ENCODE measurements at places on chromosomes 7 and 10.

GRCh38 chr10:12699258-12699700 is 302.2 kb downstream of the CCDC3 start:
- no peak for DNase-seq

DNA sequence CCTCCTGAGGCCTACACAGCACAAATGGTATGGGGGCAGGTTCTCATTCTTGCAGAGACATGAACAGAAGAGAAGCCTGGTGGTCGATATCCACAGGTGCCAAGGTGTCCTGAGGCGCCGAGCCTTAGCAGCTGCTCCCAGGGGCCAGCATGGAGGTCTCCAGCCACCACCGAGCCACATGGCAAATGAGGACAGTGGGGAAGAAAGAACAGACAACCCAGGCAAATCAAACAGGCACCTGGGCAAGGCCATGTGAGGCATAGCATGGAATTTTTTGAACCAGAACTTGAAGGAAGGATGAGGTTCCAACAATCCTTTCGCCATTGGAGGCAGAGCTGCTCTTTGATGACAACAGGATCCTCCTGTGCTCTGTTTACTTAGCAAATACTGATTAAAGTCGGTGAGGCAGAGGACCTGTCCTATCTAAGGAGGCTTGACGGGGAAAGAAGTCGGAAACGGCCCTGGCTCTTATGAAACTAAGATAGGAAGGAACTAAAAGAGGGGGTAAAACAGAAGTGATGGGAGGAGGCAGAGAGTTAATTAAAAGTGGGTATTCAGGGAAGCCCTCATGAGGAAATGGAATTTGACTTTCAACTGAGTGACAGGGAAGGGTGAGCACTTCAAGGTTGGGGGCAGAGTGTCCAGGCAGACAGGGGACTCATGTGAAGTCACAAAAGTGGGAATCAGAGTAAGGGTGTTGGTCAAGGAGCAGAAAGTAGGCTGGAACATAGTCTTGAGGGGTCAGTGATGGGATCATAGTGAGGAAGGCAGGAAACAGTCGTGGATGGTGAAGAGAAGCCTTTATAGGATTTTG is 8.6 kb upstream of the CALML3 start:
- no peak for DNase-seq

DNA sequence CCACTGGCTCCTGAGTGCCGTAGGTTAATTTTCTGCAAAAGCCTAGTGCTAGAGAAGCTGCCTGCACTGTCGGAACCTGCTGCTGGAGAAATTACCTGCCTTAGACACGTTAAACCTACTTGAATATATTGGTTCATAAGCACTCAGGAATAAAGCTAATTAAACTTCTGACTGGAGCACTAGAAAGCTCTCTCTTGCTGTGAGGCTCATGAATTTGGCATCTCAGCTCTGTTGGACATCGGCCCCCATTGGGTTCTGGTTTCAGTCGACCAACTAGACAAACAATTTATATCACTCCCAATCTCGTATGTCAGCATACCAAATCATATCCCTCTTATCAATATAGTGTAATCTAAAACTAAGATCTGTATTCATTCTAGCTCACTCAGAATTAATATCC is 52.4 kb upstream of the SEMA3C start:
- DNase-seq = no peak

GRCh38 chr7:132321387-132321786 is 254.9 kb downstream of the PLXNA4 start:
- DNase-seq = no peak

DNA sequence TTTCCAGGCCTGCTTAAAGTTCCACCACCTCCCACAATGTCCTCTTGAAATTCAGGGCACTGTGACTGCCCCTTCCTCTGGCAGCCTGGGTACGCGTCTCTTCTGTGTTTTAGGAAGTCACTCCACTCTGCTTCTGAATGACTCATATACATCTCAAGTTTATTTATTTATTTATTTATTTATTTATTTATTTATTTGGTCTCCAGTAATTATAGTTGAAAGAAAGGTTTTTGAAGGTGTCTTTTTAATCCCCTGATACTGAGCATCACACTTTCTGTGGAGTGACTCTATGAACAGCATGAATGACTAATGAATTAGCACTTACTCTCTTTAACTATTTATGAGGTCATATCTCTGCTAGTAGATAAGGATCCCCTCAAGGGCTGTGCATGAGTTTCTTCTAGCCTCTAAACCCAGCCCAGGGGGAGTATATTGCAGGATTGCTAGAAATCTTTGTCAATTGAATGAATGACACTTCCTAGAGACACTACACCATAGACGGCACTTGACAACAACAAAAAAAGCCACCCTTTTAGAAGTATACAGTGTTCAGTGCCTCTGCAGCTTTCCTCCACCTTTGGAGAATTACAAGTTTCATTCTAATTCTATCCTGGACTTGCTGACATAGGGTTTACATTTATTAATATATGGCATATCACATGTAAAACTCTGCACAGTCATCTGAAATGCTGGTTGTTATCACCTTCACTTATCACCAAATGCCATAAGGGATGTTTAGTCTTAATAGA is 2.1 kb downstream of the MACC1 start:
- no peak for DNase-seq

- DNase-seq = no peak
Observed at GRCh38 chr7:13414661-13415107, 574.8 kb downstream of the ETV1 start.

DNA sequence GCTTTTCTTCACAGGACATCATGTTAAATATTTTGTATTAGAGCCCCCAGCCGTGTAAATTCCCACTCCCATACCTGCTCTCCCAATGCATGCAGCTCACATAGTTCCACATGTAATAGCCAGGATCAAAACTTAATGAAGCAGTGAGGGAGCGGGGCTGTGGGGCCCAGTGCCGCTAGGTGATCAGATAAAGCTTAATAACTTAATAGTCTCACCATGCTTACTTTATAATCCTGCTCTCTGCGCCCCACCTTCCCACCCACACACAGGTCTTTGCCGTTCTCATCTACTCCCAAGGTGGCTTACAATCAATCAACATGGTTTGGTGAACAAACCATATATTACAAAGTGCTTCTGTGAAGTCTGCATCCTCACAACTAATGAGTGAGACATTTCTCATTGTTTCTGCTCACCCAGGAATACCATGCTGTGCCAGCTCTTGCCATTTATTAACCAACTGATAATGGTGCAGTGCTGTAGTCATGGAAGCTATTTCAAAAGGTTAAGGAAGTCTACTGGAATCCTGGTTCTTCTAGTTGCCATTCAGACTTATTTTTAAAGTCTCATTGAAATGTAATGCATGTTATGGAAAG is 156.4 kb downstream of the CTTNBP2 start:
- no peak for DNase-seq

DNA sequence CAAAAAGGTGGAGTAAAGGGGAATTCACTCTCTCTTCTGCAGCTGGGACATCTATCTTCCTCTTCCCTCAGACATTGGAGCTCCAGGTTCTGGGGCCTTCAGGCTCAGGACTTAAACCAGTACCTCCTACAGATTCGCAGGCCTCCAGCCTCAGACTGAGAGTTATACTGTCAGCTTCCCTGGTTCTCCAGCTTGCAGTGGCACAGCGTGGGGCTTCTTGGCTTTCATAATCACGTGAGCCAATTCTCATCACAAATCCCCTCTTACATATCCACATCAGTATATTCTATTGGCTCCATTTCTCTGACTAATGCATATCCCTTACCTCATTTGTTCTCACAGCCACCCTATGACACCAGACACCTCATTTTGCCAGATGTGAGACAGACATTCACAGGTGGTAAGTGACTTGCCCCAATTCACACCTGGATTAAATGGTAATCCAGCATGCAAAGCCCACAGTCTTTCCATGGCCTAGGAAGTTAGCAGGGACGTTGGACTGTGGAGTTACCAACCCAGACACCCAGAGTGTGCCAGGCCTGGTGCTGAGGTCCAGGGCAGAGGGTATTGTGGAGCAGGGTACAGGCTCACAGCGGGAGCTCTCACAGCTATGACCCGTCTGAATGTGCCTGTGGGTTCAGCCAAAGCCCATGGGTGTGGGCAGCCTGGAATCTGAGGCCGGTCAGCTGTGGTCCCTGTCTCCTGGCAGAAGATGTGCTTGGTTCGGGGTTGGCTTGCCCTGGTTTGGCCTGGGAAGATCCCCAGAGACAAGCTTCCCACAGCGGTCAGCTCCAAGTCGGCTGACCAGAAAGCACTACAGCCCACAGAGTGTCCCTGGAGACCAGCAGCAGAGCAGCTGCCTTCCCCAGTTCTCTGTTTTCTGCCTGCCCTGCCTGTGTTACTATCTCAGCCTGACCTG is 18.4 kb upstream of the ZCCHC24 start:
- DNase-seq = no peak

DNA sequence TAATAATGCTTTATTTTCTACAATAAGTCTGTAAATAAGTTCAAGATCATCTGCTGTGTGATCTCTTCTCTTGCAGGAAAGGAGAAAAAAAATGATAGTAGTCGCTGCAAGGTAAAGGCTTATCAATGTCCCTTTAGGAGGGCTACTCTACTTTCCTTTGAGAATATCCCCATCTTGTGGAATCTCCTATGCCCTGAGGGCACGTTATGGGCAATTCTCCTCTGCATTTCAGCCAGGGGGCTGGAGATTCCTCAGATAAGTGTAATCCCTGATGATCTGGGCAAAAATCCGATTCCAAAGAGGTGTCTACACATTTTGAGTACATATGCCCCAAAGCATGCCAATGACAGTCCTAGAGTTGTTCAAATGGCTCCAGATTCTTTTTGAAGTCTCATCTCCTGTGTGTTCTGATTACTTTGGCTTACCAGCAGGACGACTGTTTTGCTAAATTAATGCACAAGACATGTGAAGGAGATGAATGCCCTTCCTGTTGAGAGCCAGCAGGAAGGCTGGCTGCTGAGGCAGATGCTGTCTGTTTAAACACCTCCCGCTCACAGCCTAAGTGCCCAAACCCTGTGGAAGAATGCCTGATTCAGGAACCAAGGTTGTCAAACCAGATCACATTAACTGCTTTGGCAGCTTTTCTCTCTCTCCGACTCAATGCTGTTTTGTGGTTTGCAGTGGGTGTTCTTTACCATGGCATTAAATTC is 171.2 kb upstream of the COL1A2 start:
- no peak for DNase-seq

- no peak for DNase-seq
Observed at GRCh38 chr10:128908499-128908898, 558.5 kb upstream of the MGMT start.

GRCh38 chr7:150586785-150587152 is 19.6 kb downstream of the GIMAP4 start:
- DNase-seq = no peak

DNA sequence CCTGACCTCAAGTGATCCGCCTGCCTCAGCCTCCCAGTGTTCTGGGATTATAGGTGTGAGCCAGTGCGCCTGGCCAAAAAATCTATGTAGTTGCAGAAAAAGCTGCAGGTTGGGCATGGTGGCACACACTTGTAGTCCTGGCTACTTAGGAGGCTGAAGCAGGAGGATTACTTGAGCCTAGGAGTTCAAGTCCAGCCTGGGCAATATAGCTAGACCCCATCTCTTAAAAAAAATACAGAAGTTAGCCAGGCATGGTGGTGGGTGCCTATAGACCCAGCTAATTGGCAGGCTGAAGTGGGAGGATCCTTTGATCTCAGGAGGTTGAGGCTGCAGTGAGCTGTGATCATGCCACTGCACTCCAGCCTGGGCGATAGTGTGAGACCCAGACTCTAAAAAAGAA is 24.8 kb upstream of the CAMK1D start:
- DNase-seq = no peak

- no peak for DNase-seq
Observed at GRCh38 chr7:54664235-54665228, 94.5 kb downstream of the SEC61G start.

DNA sequence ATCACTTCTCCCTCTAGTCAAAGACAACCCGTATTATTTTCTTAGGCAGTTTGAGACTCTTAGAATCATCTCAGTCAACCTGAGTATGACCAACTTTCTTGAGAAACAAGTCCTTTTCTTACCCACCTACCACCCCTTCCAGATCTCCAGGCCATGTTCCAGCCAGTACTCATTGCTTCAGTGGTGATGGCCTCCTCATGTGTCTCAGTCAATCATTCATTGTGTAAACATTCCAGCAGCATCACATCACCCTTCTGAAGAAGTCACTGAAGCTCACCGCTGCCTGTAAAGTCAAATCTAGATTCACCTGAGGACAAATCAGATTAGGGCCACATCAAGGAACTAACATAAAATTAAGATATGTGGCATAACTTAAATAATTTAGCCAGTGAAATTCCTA is 467.2 kb upstream of the NRP1 start:
- no peak for DNase-seq

DNA sequence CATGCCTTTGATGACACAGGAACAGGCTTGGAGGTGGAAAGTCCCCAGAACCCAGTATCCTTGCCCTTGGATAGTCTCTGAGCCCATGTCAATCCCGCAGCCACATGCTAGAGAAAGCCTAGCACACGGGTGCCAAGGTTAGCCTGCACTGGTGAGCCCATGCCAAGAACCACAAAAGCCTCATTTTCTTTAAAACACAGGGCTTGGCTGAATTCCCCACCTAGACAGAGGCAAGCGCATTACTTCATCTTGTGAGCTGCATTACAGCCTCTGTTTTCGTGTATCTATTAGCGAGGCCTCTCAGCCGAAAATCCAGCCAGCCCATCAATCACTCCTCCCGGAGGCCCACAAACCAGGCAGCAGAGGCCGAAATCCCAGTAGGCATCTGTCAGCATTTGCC is 314.9 kb upstream of the AUTS2 start:
- no peak for DNase-seq

GRCh38 chr10:126702181-126702580 is 31.7 kb upstream of the C10orf90 start:
- no peak for DNase-seq

- no peak for DNase-seq
Observed at GRCh38 chr7:74233655-74234285, 20.4 kb downstream of the RFC2 start.

GRCh38 chr10:72146071-72146470 is 57.7 kb upstream of the SPOCK2 start:
- DNase-seq = no peak

GRCh38 chr10:110881905-110882304 is 10.2 kb downstream of the PDCD4 start:
- DNase-seq = no peak

DNA sequence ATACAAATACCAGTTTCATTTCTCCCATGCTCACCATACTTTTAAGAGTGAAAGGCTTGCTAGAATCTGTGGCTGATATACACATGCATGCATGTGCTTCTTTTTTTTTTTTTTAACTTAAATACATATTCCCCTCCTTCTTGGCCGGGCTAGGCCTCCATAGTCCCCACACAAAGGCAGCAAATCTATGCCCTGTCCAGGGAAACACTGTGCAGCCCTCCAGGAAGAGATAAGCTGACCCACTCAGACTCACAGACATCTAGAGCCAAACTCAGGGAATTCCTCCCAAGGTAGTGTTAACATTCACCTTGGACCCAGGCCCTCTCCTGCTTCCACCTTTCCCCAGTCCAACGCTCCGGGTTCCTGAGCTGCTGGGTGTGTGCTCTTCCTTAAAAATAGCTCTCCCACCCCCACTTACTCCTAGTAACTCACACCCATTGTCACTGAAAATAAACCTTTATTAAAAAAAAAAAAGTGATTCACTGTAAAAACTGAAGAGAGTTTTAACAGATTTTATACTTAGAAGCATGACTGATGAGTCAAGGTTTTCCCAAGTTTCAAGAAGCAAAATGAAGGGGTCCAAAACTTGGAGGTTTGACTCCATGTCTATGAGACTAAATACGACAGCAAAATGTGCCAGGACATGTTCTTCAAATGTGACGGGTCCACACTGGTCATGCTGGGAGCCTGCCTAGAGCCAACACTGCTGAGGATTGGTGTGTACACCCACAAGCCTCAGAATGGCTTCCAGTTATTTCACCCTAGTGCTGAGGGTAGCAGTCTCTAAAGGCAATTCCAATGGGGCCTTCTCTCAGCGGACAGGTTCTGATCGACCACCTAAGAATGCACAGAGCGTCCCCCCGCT is 159.5 kb downstream of the GLI3 start:
- no peak for DNase-seq

Data from urinary bladder (tissue), 4 donors.